ENCODE measurements at places on chromosomes 12 and 14.

- no peak for DNase-seq
Observed at GRCh38 chr12:127334365-127334764, 932.6 kb upstream of the TMEM132C start.

DNA sequence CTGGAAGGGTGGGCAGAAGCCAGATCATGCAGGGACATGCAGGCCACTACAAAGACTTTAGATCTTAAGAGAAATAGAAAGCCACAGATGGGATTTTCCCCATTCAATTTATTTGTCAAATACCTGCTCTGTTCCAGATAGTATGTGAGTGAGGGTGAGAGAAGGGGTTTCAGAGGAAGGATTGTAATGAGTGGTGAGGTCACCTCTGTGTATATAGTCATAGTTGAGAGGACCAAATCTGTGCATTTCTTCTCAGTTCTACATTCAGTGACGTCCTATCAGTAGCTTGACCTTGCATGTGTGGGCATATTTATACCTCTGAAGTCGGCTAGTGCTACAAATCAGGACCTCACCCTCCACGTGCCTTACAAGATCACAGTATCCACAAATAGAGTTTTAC is 31.2 kb upstream of the RBM19 start:
- no peak for DNase-seq

DNA sequence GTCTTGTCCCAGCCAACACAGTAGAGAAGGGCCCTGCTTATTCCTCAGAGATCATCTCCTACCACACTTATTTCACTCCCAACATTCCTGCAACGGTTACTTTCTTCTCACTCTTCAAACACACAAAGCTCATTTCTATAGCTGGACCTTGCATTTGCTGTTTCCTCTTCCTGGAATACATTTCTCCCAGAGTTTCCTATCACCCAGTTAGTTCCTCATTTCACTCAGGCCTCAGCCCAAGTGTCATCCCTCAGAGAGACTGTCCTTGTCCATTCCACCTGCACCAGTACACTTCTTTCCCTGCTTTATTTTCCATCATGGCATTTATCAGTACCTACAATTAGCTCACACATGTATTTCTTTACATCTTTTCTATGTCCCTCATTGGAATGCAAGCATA is 14.7 kb upstream of the STK38L start:
- DNase-seq = no peak

DNA sequence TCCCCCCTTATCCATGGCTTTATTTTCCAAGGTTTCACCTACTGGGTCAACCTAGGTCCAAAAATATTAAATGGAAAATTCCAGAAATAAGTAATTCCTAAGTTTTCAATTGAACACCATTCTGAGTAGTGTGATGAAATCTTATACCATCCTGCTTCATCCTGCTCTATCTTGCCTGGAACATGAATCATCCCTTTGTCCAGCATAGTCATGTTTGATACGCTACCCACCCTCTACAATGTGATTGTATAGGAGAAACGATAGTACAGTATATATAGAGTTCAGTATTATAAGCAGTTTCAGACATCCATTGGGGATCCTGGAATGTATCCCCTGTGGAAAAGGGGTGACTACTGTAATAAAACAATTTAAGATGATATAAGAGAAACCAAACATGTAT is 62.2 kb downstream of the IFNG start:
- no peak for DNase-seq

GRCh38 chr14:88234442-88234841 is 88.6 kb downstream of the KCNK10 start:
- DNase-seq = no peak

DNA sequence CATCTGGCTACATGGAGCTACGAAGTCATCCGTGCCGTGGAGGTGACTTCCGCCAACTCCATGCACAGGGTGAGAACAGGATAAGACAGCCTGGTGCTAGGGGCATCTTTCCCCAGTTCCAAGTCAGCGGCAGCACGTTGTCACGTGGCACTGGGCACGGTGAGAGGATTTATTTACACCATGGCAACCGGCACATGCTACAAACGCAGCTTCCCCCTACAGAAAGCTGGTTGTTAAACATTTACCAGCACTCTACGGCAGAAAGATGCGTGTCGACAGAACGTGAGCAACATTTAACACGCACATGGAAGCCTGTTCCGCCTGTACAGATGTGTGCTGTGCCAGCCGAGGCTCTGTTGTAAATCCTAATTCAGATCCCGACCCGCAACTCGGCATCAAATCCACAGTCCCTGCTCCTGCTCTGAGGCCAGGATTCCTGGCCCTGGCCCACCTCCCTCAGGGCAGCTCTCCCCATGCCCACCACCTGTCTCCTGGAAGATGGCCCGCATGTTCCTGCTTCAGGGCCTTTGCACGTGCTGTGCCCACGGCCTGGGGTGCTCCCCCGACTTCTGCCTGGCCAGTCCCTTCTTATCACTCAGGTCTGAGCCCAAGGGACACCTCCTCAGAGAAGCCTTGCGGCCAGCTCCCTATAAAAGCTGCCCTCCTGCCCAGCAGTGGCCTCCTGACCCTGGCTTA is 114.1 kb downstream of the RFLNA start:
- DNase-seq = no peak

DNA sequence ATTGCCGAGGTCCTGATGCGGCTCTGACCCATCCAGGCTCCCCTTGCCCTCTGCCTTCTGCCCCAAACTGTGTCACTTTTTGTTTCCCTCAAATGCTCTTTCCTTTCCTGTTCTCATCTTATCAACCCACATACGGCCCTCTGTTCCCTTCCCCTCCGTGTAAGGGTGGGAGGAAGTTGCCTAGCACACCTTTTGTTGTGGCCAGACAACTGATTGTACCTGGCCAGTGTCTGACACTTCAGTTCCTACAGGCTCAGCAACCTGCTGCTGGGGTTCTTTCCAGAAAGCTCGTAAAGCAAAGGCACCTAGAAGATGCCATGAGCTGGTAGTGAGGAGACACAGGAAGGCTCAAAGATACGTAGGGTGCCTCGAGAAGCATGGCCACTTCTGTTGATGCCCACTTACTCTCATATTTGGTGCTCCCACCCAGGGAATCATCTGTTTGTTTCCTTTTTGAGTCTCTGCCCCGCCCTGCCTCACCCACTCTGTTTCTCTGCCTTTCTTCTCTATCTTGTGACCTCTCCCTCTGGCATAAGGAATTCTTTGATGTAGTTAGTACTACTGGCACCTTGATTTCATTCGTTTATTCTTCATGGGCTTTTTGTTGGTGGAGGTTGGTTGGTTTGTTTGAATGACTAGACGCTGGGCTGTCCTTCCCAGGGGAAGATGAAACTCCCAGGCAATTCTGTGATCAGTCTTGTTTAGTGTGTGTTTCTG is 152.4 kb upstream of the FKBP4 start:
- no peak for DNase-seq

DNA sequence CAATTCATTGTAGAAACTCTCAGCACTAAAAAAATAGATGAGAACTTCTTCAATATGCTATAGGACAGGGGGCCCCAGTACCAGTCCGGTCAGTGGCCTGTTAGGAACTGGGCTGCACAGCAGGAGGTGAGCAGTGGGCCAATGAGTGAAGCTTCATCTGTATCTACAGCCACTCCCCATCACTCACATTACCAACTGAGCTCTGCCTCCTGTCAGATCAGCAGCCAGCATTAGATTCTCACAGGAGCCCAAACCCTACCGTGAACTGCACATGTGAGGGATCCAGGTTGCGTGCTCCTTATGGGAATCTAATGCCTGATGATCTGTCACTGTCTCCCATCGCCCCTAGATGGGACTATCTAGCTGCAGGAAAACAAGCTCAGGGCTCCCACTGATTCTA is 15.7 kb upstream of the ANO2 start:
- no peak for DNase-seq

- no peak for DNase-seq
Observed at GRCh38 chr12:50087995-50088394, 2.9 kb downstream of the SMARCD1 start.

- no peak for DNase-seq
Observed at GRCh38 chr14:98951031-98951430, 321.0 kb downstream of the BCL11B start.

DNA sequence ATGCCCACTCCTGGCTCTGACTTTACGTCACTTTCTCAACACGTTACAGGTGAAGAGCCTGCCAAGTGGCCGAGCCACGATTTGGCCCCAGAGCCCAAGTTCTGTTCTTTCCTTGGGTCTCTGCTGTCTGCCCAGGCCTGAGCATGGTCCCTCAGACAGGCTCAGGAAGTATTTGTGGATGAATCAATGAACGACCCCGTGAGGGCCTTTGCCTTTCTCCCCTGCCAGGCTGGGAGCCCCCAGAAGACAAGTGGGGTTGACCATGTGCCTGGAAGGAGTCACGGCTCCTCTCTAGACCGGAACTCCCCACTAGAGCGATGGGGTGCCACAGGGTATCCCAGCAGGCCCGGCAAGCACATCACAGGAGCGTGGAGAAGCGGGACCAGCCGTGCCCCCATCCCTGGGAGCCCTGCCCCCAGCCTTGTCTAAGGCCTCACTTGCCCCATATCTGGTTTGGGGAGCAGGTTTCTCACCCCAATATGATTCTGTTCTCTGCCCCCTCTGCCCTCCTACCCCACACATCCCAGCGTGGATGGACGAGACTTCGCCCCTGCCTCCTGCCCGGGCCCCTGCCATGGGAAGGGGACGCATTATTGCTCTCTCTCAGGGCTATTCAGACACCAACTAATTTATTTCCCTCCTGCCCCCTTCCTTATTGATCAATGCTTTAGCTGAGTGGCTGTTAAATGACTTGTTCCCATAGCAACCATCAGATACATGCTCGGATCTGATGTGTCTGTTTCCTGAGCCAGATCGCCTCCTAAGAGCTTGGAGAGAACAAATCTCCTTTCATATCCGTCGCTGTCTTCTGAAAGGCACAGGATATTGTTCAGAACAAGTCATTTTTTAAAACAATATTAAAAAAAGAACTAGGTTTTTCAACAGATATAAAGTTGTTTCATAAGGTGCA is 69.0 kb downstream of the DIO3 start:
- DNase-seq = no peak

DNA sequence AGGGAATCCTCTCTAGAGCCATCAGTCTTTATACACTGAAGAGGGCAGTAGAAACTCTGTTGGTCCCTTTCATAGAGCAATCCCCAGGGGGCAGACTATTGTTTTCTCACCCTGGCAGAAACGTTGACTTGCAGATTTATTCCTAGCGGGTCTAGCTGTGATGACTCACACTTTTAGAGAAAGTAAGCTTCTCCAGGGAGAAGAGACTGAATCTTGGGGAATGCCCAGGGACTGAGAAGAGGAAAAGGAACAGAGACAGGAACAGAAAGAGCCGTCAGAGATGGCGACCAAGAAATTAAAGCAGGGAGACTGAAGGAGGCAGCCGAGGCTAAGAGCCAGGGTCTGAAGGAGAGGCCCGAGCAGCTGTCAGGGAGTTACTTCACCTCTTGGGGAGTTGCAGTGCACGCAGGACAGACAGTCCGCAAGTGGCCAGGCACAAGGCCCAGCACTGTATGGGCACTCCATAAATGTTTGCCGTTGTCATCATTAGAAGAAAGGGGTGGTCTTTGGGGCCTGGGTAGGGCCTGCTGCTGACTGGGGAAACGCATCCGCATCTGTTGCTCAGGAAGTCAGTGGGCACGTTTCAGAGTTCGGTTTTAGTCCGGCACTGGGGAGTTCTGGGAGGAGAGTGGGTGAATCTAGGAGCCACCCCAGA is 13.0 kb downstream of the PLEKHG6 start:
- DNase-seq = peak; percentile 44

DNA sequence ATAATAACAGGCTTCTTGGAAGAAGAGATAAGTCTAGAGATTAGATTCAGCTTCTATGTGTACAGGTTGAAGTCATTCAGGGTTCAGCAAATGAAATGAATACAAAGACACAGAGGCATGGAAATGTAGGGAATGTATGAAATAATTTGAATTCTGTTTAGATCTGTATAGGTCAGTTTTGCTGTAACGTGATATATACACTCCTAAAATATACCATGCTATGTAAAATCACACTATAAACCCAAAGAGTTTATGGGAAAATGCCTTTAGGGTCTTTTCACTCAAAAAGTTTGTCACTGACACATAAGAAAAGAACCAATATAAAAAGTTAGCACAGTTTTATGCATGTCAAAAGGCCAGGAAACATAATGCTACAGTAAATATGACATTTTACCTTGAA is 854.0 kb downstream of the LRFN5 start:
- no peak for DNase-seq

DNA sequence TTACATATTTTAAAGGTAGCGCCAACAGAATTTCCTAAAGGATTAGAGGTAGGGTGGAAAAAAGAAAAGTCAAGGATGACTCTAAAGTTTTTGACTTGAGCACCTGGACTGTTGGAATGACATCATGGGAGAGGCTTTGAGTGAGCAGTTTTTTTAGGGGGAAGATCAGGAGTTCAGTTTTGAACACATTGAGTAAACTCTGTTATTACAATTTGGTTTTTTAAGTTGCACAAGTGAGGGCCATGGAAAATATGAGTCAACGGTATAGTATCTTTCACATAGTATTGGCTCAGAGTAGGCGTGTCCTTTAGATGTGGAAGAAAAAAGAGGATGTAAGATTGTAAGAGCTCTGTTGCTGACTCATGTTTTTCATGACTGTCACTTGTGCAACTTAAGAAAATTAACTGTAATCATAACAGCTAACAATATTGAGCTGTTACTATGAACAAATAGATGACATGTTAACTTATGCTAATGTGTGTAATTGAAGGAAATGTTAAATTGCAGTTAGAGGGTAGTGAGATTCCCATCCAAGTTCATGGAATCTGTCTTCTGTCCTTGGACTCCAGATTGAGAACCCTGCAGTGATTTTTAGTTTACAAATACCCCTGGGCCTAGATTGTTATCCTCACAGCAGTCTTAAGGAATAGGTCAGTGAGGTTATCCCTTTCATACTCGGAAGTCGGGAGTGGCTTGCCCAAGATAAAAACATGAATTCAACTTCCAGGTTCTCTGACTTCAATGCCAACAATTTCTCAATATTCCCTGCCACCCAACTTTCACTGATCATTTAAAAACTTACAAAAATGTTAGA is 48.2 kb upstream of the ATP2B1 start:
- DNase-seq = no peak

DNA sequence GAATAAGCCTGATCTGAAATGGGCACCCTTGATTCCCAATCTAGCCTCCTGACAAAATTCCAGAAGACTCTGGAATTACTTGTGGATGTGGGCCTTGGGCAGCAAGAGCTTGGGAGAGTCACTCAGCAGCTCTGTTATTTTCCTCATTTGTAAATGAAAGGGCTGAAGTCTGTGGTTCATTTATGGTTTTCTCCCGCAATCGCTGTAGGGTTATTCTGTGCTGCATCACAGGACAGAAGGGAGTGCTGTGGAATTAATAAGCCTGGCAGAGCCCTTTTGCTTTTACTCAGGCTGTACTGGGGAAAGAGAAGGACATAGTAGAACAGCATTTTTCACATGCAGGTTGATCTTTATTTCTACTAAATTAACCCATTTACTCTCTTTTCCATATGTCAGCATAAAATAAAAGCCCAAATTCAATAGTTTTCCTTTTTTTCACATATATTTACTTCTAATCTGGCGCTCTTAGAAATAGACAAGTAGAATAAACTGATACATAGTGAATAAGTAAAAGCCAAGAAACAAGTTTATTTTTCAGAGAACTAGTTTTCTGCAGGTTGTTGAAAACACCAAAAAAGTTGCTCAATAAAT is 49.2 kb downstream of the DUSP16 start:
- DNase-seq = no peak

GRCh38 chr12:93638095-93638494 is 39.1 kb upstream of the CRADD start:
- DNase-seq = no peak
